CD4-positive, alpha-beta T cell treated with Interleukin-17A for 1 hour (primary cell): ENCODE measurements at places on chromosomes 12 and 14.
A peak's percentile ranks its signal among the peaks of the same experiment; 100 is the strongest.

DNA sequence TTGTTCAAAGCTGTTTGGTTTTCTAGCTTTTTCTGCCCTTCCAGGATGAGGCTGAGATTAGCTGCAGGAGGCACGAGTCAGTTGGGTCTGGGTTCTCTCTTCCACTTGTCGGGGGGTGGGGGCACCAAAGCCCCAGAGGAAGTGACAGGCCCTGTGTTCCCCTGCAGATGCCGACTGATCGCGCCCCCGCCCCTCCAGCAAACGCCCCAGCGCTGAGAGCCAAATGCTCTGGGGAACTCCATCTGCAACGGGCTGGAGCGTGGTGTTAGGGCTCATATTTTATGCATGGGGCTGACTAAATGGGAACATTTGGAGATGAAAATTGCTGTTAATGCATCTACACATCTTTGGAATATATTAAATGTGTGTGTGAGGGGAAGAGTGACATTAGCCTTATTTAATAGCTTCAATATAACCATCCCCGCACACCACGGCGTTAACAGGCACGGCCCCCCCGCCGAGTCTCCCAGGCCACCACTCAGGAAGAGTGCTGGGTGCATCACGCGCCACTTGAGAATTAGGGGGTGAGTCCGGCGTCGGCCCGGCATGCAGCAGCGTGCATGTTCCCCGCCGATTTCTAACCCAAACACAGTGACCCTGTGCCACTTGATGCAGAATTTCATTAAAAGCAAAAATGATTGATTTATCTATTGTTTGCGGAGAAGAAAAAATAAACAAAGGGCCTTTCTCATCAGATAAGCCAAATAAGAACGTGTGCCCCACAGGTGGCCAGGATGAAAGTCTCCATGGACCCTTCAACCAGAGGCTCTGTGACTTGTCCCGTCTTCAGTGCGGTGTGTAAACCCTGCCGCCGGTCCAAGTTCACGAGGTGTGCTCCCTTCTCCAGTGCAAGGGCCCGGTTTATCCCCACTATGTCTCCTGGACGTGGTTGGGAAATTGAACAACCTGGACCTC lies 165.0 kb upstream of the RTL1 start:
- DNase-seq, result no peak

GRCh38 chr14:59905188-59905587 lies 14.8 kb upstream of the LRRC9 start:
- no peak for DNase-seq

GRCh38 chr12:31815096-31815495 lies 86.3 kb upstream of the AMN1 start:
- DNase-seq, result no peak

DNA sequence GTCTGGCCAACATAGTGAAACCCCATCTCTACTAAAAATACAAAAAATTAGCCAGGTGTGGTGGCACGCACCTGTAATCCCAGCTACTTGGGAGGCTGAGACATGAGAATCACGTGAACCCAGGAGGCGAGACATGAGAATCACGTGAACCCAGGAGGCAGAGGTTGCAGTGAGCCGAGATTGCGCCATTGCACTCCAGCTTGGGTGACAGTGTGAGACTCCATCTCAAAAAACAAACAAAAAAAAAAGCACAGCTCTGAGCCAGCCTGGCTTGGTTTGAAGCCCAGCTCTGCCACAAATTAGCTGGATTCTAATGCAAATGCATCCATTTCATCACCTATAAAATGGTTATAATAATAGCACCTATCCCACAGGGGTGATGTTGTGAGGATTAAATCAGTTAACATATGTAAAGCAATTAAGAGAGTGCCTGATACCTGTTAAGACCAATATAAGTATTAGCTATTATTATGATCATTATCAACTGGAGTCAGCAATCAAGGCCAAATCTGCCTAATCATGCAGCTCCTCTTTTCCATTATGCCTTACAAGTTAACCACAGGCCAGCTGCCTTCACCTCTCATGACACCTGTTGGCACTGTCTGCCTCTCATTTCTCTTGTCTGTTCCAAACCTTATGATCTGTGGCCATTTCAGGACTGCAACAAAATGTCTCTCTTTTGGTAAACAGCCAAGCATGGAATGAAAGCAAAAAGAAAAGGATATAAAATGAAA lies 2.1 kb downstream of the GNPTAB start:
- DNase-seq, result no peak

DNA sequence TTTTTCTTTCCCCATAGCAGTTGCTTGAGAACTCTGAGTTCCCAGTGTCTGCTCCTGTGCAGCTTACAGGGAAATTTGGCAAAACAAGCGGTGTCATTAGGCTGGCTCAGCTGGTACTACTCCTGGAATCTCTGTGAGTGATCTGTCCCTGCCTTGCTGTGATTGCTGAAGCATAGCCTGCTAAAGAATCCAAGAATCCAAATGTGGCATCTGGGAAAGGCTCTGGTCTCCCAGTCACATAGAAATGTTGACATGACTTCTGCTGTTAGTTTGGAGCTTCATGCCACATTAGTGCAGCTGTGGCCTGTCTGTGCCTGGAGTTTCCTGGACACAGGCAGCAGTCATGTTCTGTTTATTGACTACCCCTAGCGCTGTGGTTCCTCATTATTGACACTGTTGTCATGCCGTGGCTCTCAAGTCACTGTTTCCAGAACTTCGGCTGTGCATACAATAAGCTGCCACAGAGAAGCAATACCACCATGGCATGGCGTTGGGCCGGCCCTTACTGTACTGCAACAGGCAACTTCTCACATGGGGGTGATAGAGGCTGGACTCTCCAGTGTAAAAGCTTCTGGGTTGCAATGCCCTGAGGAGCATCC lies 166.8 kb downstream of the MYRFL start:
- DNase-seq, result no peak

DNA sequence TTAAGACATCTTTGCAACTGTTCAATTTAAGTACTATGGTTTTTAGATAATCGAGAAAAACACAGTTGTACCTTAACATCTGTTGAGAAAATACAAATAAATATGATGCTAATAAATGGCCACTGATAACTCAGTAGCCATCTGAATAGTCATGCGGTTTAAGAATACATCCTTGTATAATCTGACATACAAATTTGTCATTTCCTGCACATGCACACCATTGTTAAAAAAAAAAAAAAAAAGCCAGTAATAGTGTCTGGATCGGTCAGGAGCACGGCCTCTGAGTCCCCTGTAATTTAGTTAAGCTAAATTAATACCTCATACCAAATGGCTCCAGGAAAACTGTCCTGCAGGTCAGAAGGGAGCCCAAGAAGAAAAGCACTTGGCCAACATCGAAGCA lies 16.8 kb downstream of the RFC5 start:
- no peak for DNase-seq

- no peak for DNase-seq
Measured at GRCh38 chr12:93912086-93912733, 235.0 kb downstream of the CRADD start.

DNA sequence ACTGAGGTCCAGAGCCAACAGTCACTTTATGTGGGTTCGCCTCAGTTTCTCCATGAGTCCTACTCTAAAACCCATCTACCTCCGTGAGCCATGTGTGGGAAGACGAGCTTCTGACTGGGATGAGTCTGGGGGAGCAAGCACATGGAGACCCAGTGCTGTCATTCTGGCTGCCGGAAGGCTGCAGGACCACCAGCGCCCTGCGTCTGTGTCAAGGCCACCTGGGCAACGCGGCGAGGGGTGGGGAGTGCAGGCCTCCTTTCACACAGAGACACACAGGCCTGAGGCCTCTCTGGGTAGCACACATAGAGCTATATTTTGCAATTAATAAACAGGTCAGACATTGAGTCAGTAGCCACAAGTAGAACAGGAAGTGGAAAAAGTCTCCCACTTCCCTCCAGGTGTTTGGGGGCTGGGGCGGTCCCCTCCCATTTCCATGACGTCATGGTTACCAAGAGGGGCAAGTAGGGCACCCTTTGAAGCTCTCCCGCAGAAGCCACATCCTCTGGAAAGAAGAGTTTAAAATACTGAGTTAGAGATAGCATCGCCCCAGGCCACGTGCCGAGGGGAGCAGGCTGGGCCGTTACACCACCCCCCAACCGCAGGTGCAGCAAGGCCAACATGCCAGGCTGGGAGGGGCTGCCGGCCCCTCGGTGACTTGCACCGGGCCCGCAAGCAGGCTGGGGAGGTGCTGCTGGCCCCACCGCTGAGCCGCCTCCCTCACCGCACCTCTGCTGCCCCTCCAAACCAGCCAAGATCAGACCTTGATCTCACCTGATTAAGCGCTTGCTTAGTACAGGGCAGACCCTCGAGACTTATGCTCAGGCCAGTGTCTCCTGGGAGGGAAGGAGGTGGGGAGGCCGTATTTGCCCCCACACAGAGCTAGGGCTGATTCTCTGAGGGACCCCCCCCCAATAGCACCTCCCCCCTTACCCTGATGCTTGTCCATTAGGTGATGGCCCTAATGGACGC lies 32.7 kb downstream of the DAD1 start:
- DNase-seq, result peak; percentile 100

DNA sequence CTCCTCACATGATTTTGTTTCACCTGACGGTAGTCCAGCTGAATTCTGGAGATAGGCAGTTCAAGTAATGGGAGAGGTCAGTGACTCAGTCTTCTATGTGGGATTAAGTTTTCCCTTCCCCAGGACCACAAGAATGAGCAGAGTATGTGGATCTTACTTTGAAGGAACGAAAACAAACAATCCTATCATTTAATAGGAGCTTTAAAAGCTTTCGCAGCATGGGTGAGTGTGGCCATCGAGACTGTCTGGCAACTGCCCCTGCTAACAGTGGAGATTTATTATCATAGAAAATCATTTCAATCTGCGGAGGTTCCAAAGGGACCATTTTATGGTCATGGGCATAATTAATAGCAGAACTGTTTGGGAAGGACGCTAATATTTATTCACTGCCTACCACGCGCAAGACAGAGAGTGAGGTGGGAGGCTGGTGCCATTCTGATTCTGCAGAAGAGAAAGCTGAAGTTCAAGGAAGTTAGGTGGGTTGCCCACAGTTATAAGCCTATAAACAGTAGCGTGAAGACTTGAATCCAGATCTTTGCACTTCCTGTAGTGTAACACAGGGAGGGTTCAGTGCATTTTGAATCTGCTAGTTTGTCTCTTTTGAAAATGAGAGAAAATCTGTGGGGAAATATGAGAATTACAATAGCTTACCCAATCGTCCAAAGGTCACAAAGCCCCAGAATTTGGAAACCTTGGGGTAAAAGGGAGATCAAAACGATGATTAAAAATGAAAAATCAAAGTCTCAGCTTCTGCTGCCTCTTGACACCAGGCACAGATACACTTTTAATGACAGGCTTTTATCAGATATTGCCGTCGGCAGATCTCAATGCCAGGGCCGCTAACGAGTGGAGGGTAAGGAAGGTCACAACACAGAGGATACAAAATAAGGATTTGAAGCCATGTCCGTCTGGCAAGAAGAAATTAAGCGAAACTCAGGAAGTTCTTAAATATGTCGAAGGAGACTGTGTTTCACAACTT lies 209.6 kb downstream of the CRADD start:
- DNase-seq, result no peak

- DNase-seq, result no peak
Measured at GRCh38 chr12:7090222-7090998, 1.8 kb downstream of the C1R start.

DNA sequence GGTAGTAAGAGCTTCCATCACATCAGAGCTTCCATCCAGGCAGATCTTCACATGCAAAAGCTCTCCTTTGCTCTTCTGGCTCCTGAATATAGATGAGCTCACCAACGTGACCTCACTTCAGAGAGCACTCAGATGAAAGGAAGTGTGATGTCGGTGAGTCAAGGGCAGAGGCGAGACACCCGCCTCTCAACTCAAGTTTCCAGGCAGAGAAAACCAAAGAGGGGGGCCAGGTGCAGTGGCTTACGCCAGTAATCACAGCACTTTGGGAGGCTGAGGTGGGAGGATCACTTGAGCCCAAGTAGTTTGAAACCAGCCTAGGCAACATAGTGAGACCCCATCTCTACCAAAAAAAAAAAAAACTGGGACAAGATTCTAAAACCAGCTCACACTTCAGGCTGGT lies 126.9 kb downstream of the DUSP6 start:
- DNase-seq, result peak; percentile 74

- DNase-seq, result no peak
Measured at GRCh38 chr12:5272018-5272785, 159.7 kb upstream of the NTF3 start.

- no peak for DNase-seq
Measured at GRCh38 chr12:50322206-50322605, 38.9 kb upstream of the LIMA1 start.

DNA sequence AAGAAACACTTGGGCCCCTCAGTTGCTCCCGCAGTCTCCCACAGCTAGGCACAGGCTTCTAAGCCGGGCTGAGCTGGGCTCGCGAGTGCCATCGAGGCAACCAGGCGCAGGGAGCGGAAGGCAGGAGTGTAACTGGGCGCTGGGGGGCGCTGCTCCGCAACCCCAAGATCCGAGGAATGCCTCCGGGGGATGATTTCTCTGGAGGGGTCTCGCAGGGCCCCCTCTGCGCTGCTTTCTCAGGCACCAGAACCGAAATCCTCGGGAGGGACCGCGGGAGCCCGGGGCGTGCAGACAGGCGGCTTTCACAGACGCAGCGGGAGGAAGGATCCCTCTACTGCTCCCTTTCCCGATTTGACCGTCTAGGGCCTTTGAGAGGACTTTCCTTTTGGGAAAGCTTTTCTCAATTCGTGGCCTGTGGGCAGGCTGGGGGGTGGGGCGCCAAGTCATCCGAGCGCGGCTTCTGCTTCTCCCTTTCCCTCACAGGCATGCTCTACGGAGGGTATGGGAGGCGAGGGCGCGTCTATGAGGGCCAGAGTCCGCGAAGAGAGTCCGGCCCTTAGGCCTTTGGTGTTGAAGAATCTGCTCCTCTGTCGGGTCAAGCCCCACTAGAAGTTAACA lies 4.3 kb upstream of the NKX2-1 start:
- DNase-seq, result no peak

DNA sequence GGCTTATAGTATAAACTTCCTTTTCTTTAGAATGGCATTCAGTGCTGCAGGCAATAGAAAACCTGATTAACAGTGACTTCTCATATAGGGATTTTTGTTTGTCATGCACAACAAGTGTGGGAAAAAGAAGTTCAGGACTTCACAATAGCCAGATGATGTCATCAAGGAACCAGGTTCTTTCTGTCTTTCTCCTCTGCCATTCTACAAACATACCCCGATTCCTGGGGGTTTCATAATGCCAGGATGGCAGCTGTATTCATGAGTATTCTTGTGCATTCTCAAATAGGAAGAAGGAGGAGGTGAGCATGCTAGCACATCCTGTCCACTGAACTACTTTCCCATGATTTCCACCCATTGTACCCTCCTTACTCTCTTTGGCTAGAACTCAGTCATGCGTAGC lies 182.7 kb upstream of the EEA1 start:
- no peak for DNase-seq

DNA sequence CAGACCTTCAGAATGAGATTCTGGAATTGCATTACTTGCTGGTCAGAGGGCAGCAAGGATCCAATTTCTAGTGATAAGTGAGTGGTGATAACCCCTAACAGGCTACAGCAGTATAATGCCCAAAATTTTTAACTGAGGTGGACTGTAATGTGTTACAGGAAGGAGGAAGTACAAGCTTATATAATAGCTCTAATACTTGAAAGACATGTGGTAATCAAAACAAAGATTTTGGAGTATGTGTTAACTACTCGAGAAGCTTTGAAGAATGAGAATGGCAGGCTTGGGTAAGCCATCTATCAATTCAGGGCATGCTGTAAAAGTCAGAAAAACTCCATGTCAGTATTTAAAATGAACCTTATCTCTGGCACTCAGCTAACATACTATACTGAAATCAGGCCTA lies 70.5 kb downstream of the ANKS1B start:
- DNase-seq, result no peak

- no peak for DNase-seq
Measured at GRCh38 chr12:62533087-62533754, 66.6 kb downstream of the MON2 start.
